MCF 10A (cell line): ENCODE measurements at places on chromosomes 7 and 10. TPM values are rescaled to one million over a fixed set of nuclear protein-coding genes. Genes with fewer than 3 reads are reported as not detected.

The PGAM2 gene
- total RNA-seq = not detected in 2 replicates

The PRPF18 gene
- total RNA-seq = 27.8 and 31.6 TPM in 2 replicates

The SLC29A4 gene
- total RNA-seq = 0.56 and 0.96 TPM in 2 replicates

- peak; percentile 63 for DNase-seq
These were observed 201.0 kb upstream of the IMMP2L start for GRCh38 chr7:111763221-111763801.

DNA sequence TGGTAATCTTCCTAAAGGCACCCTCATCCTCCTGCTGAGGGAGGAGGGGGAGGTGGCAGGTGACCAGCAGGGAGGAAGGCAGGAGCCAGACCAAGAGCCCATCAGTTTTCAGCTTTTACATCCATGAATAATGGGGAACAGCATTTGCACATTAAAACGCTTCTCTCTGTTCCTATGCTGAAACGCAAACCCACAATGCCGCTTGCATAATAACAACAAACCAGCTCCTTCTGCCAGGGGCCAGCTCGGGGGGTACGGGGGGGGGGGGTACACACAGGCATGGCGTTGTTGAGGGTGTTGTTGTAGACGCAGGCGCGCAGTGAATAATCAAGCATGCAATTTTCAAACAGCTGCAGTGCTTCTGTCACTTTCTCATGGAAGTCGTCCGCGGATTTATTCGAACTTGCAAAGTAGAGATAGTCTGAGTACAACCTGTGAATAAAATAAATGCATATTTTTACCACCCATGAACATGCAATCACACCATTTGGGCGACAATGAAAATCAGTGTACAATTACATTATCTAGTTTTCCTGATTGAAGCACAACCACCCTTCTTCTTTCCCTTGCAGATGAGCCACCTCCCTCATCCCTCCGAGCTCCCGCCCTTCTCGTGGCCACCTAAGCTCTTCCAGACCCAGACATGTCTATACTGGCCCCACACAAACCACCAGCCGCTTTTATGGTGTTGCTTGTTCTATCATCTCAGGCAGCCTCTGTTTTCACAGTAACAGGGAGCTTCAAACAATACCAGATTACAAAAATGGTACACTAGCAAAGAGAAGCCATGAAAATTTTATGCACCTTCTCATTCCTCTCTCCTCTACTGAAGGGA lies 72.2 kb downstream of the CHST15 start:
- DNase-seq = peak; percentile 63

The PTPRZ1 gene
- 9.8 and 11.1 TPM in 2 replicates for total RNA-seq

- DNase-seq = no peak
These were observed 49.8 kb upstream of the FGFR2 start for GRCh38 chr10:121648059-121648458.

The ARHGAP21 gene
- total RNA-seq = 75.4 and 85.1 TPM in 2 replicates

The TNS3 gene
- 30.1 and 33.3 TPM in 2 replicates for total RNA-seq

GRCh38 chr7:80918909-80919721 lies at the start of gene SEMA3C:
Gene SEMA3C (minus strand): TSS chr7:80919051. CDS start chr7:80916781, 2,270 bp downstream.
- peak; percentile 94 for DNase-seq

GRCh38 chr7:95255691-95256090 lies 68.6 kb downstream of the PON1 start:
- no peak for DNase-seq

GRCh38 chr10:2817940-2818636 lies 249.3 kb upstream of the PFKP start:
- DNase-seq = no peak

DNA sequence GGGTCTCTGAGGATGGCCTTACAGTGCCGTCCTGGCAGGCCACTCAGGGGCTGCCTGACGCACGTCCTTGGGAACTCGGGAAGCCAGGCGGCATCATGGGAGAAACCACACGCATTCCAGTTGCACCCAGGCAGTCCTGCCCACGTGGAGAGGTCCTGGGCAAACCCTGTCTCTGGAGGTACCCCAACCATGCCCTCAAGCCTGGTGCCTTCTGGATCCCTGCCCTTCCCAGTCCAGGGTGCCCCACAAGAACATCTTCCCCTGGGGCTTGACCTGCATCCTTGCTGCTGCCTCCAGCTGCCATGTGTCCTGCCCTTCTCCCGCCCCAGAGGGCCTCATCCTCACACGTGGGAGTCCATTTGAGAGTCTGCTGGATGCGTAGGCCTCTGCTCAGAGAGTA lies 200.3 kb upstream of the PPP2R2D start:
- DNase-seq = no peak

GRCh38 chr10:27241010-27241651 lies 534 bp upstream of the ACBD5 start:
- DNase-seq = peak; percentile 36

The STK31 gene
- total RNA-seq = not detected in 2 replicates

DNA sequence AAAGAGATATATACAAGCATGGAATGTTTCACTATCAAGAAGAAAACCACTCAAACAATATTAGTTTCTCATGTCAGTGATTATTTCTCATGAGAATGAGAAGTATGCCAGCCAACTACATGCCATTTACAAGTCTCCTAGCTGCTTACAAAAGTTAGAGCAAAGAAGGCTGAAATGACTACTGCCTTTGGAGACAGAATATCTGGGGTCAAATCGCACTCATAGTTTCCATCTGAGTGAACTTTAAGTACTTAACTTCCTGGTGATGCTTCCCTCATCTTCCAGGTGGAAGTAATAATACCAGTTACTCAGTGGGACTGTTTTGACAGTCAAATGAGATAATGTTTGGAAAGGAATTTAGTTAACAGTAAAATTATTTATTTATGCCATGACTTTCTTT lies 42.0 kb upstream of the RHOBTB1 start:
- DNase-seq = no peak

- DNase-seq = peak; percentile 73
These were observed 363.9 kb upstream of the MGMT start for GRCh38 chr10:129102906-129103693.

DNA sequence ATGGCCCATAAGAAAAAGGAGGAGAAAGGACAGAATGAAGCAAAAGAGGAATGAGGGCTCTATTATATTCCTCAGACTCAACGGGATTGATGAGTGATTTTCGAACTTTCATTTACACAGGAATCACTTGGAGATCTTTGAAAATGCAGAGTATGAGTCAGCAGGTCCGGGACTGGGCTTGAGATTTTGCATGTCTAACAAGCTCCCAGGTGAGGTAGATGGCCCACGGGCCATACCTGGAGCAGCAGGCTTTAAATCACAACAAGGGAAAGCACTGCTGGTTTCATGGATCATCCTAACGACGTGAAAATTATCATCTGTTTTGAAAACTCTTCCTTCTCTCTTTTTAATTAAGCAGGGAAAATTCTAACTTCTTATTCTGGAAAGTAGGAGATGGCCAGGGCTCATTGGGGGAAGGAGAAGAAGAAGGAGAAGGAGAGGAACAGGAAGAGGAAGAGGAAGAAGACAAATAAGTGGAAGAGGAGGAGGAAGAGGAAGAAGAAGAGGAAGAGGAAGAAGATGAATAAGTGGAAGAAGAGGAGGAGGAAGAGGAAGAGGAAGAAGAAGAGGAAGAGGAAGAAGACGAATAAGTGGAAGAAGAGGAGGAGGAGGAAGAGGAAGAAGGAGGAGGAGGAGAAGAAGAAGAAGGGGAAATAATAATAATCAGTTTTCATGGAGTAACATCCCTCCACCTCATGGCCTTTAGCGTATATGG lies 3.8 kb upstream of the SDK1 start:
- DNase-seq = no peak

DNA sequence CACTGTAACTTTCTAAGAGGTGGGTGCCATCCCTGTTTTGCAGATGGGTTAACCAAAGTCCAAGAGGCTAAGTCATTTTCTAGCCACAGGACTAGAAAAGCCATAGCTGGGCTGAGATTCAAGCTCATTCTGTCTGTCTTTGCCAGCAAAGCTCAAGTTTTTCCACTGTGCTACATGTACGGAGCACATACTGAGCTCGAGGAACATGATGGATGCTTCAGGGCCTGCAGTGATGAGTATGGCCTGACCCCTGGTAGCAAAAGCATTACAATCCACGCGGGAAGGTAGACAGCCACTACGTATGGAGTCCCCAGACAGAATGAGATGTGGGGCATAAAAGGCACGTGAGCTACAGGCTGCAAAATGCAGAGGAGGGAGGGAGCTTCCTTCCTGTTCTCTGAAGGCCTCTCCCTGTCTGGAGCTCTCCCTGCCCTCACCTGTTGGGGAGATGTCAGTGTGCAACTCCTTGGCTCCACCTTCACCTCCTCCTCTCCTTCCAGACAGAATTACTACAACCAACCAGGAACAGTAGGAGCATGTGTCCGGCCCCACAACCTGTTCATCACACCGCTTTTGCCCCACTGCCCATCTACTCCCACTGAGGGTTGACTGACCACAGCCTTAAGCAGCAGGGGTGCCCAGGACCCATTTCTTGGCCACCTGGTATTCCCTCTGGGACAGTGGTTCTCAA lies 16.4 kb downstream of the ITPRIP start:
- DNase-seq = peak; percentile 69

The SORBS1 gene
- 0.61 and 1.0 TPM in 2 replicates for total RNA-seq

DNA sequence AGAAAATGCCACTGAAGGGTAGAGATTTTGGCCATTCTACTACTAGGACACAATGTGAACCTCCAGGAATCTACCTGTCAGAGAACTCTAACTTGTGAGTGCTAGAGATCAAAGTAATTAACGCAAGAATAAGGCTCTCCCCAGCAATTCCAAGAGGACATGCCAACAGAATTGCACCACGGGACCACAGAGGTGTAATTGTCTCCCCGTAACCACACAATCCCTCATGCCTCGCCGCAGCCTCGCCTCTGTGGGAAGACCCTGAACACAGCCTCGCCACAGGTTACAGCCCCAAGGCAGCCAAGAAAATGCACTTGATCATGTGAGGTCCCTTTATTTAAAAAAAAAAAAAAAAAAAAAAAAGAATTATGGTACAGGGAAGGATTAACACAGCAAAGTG lies 29.5 kb downstream of the CDCA7L start:
- DNase-seq = no peak

The SPOCK2 gene
- 1.2 and 1.3 TPM in 2 replicates for total RNA-seq

DNA sequence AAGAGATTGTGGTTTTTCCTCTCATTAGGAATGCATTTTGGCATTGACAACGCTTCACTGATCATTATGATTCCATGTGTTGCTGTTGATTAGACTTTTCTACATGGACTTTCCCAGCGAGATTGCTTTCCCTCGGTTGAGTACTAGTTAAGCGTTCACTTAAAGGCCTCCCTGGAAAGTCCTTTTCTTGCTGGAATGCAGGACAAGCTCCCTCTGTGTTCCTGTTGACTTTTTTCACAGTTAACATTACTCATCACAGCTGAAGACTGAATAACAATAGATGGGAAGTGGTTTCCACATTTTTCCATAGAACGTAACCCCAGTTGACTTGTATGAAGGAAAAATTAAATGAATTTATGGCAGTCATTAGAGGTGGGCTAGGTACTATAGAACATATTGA lies 2.6 kb upstream of the CAV1 start:
- peak; percentile 81 for DNase-seq

DNA sequence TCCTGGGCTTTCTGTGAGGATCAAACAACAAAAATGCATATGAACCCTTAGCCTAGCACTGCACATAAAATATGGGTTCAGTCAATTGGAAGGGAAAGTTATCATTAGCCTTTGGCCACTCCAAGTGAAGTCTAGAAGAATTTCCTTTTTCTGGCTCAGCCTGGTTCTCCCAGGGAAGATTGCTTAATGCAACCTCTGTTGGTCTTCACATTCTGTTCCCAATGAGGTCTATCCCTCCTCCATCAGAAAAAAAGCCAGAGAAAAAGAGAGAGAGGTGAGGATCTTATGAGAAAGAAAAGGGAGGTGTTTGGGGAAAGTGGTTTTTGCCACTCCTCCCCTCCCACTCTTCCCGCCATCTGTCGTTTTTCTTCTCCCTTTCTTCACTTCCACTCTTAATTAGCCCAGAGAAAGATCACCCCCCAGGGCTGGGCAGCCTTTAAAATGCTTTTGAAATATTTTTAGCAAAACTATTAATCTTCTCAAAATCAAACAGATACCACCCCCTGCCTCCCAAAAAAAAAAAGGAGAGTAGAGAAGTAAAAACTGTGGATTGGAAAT lies 31.1 kb downstream of the CPVL start:
- peak; percentile 44 for DNase-seq
